Nucleus accumbens (tissue), 56 donors: ENCODE measurements at places on chromosomes 13 and 19.

GRCh38 chr19:53657330-53657729 is 25.5 kb downstream of the DPRX start:
- DNase-seq: no peak

DNA sequence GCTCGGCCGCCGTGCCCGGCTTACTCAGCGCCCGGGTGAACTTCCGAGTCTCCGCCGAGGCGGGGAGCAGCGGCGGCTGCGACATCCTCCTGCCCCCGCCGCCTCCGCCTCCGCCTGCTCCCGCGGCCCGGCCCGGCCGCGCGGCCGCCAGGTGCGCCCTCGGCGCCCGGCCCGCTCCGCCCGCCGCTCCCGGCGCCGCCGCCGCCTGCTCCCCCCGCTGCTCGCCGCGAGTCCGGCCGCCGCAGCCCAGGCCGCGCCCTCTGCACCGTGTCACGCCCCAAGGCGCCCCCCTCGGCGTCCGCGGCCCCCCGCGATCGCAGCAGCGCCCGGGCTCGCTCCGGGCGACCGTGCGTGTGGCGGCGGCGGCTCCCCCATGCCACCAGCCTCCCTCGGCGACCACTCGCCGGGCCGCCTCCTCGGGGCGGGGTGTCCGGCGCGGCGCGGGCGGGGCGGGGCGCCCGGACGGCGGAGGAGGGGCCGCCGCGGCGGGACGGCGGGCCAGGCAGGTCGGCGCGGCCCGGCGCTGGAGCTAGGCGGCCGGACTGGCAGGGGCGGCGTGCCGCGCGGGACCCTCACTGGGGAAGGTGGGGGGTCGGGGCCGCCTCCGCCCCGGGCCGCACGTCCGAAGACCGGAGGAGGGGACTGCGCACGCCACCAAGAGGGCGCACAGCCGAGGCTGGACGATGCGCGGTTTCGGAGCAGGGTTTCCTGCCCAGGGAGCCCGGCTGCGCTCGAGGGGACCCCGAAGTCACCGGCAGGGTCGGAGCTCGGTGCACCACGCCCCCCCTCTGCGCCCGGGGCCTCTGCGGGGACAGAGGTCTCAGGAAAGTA is 108.6 kb upstream of the DOCK9 start:
- DNase-seq: no peak

GRCh38 chr13:60645676-60646075 is 248.7 kb downstream of the TDRD3 start:
- no peak for DNase-seq

DNA sequence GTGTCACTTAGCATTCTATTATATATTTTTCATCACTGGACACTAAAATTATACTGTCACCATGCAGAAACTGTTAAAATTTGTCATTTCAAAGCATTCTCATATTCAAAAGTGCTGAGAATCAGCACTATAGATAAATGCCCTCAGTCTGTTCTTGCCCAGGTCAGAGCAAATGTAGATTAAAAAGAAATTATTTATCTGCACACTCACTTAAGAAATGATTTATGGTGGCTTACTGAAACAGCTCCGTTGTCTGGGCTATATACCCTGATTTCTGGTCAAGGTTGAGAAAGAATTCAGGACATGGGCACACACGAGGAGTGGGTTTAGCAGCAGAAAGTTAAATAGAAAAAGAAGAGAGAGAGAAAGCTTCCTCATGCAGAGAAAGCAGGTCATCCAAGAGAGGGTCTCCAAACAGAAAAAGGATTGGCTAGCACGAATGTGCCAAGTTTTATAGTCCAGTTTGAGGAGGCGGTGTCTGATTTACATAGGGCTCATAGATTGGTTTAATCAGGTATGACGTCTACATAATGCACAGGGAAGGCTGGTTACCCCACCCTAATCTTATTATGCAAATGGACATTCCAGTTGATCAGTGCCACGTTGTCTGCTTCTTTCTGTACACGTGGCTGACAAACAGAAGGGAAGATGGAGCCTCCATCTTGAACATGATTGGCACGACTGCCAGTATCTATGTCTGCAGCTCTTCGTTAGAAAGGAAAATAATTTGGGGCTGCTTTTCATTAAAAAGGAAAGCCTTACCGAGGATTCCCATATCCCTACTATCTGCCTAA is 47.3 kb upstream of the N4BP2L1 start:
- no peak for DNase-seq

DNA sequence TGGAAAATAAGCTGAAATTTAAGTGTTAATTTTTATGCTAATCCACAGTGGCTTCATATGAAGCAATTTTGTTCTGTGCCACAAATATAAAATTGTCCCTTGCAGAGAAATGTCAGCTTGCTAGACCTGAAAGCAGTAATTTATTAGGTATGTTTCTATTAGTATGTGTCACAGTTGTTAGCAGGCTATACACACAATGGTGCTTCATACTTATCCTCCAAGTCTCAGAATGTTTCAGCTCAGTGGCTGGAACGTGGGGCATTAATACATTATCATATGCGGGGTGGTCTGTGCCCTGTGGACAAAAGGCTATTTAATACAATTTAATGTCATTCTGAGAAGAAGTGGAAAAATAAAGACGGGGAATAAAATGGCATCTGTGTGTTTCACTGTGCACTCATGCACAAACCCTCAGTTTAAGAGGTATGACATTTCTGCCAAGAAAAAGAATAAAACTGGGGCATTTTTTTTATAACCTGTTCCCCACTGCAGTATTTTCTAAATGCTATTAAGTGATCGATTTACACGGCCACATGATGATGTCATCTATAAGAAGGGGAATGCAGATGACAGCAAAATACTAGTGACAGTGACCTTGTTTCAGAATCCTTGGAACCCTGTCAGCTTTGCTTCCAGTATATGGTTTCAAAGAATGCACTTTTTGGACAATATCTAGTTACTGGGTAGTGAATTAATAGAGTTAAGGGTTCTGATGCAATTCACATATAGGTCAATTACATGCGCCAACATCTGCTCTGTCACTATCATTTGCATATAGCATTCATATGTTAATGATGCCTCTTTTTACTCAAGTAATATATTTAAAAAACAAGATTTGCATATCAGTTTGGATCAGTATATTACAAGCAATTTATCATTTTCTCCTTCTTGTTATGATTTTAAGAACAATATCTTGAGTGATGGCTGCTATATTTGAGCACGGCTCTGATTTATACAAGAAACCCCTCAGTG is 21.2 kb upstream of the ZNF536 start:
- DNase-seq: no peak

DNA sequence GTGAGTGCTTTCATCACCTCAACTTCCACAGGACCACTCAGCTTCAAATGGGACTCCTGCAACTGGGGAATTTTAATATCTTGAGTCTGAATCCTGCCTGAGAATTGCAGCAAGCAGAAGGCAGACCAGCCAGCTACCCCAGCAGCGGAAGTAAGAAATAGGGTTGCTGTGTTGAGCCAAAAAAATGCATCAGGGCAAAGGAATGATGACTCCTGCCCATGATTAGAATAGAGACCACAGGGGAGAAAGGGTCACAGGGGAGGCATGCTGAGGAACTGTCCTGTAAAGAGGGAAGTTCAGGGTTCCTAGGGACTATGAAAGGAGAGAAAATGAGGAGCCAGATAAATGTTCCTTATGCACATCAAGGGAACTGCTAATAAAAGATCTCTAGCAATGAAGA is 370.2 kb downstream of the KCTD12 start:
- no peak for DNase-seq

- DNase-seq: no peak
Observed at GRCh38 chr13:111385183-111385857, 64.9 kb downstream of the TEX29 start.

- peak; percentile 34 for DNase-seq
Observed at GRCh38 chr13:46321494-46322225, 65.4 kb downstream of the RUBCNL start.

DNA sequence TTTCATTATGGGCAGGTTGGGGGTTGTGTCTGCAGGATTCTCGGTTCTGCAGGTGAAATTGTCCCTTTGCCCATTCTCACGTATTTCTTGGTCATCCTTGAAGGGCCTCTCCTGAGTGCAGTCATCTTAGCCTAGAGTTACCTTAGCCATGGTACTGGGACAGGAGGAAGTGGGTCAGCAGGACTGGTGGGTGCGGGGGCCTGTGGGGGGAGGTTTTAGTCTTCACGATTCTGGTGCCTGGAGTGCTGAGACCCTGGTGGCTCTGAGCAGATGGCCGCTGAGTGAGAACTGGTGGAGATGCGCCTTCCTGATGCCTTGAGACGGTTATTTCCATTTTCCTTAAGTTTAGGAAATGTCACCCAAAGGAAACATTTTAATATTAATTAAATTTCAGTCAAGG is 11.8 kb downstream of the COL4A2 start:
- no peak for DNase-seq

DNA sequence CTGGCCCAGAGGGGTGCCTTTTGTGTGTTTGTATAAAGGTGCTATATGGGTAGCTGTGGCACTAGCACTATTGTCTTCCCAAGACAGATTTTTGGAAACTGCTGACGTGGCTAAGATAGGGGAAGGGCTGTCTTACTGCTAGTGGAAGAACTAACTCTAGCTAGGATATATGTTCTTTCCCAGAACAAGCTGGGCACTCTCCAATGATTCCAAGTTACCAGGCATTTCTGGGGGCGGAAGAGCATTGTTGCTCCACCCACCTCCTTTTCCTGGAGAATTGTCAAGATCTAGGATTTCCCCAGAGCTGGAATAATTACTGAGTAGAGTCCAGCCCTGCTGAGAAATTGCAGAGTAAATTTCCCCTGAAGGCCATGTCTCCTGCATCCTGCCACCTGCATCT is 408.3 kb downstream of the KLF5 start:
- DNase-seq: no peak

- DNase-seq: no peak
Observed at GRCh38 chr13:93234459-93234858, 7.9 kb downstream of the GPC6 start.

GRCh38 chr13:76711550-76712182 is 174.5 kb downstream of the KCTD12 start:
- DNase-seq: no peak

GRCh38 chr13:97724450-97724849 is 229.0 kb upstream of the IPO5 start:
- DNase-seq: peak; percentile 14

- DNase-seq: no peak
Observed at GRCh38 chr13:104833221-104833620, 1702.2 kb downstream of the EFNB2 start.

DNA sequence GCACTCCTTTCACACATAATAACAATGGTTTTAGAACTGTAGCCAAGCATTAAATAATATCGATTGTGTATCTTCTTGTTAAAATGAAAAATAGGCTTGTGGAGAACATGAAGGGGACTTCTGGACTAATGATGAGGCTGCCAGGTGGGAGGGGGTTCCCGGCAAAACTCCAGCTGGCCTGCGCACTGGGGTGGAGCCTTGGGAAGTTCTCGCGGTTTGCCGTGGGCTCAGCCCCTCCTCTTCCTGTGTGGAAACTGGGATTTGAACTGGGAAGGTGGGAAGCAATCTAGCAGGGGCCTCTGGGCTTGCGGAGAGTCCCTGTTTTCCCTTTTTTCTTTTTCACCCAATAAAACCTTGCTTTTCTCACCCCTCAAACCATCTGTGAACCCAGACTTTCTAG is 113.7 kb upstream of the SLITRK1 start:
- DNase-seq: no peak
